A549 treated with CORT108297 at 1 μM for 4 hours (cell line): ENCODE measurements at places on chromosomes 1 and 21. TPM values are rescaled to one million over a fixed set of nuclear protein-coding genes. Genes with fewer than 3 reads are reported as not detected.

Gene MATN1
- 0.03 to 0.15 TPM (median 0.06 TPM) in 4 of 5 replicates, not detected in the other for total RNA-seq

Gene AMY1C
- total RNA-seq: not detected in 5 replicates

Gene OR6F1
- total RNA-seq: not detected in 5 replicates

Gene CD52
- not detected in 5 replicates for total RNA-seq

Gene C1orf115
- total RNA-seq: 4.1 to 6.3 TPM (median 5.5 TPM) in 5 replicates

Gene MYOM3
- total RNA-seq: 5.9 to 7.2 TPM (median 6.5 TPM) in 5 replicates

Gene ACTN2
- 0.03 to 0.14 TPM (median 0.07 TPM) in 4 of 5 replicates, not detected in the other for total RNA-seq

Gene PCSK9
- 2.0 to 4.6 TPM (median 3.5 TPM) in 5 replicates for total RNA-seq
